ENCODE measurements at places on chromosomes 16 and 17. TPM values are rescaled to one million over a fixed set of nuclear protein-coding genes. Genes with fewer than 3 reads are reported as not detected.

ZNF423 gene
- under 0.01 TPM for total RNA-seq

GRCh38 chr17:75896415-75897159 is at the start of gene TRIM65:
Gene TRIM65, minus strand, starts transcription at chr17:75896951. Its CDS starts 14 bp downstream, at chr17:75896937.
- peak; percentile 74 for DNase-seq

- DNase-seq = peak; percentile 24
Measured at GRCh38 chr17:29593591-29594518, 923 bp downstream of the ANKRD13B start.

DNA sequence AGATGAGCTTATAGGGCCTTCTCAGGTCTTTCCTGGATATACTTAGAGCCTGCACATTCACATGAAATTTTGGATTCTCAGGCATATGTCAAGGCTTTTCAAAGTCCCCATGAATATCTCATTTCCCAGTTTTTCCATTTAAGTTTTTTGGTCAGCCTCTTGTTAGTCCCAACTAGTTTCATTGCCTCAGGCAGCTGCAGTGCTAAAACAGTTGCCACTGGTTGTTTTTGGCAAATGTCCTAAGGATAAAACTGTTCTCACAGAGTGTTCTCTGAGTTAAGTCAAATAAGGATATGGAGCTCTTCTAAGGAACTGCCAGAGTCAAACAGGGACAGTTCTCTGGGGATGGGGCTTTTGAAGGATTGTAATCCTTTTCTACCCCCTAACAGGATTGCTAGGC is 39.9 kb upstream of the ABCC11 start:
- DNase-seq = no peak

All from IMR-90 (cell line).